ENCODE measurements at places on chromosomes 4 and X. TPM values are rescaled to one million over a fixed set of nuclear protein-coding genes. Genes with fewer than 3 reads are reported as not detected.

- no peak for DNase-seq
Observed at GRCh38 chr4:123312951-123313592, 83.5 kb upstream of the SPRY1 start.

GRCh38 chr4:142535009-142535408 lies 311.1 kb downstream of the INPP4B start:
- DNase-seq = peak; percentile 61

Gene HERC5
- not detected for total RNA-seq

Gene GAGE12H
- not detected for total RNA-seq

Gene LRIT3
- not detected for total RNA-seq

Data from HFFc6 (cell line).